ENCODE measurements at places on chromosomes 2 and 18.

GRCh38 chr2:134421556-134422328 lies 167.9 kb downstream of the MGAT5 start:
- no peak for DNase-seq

- DNase-seq = no peak
These were observed 61.9 kb upstream of the RND3 start for GRCh38 chr2:150549381-150549780.

DNA sequence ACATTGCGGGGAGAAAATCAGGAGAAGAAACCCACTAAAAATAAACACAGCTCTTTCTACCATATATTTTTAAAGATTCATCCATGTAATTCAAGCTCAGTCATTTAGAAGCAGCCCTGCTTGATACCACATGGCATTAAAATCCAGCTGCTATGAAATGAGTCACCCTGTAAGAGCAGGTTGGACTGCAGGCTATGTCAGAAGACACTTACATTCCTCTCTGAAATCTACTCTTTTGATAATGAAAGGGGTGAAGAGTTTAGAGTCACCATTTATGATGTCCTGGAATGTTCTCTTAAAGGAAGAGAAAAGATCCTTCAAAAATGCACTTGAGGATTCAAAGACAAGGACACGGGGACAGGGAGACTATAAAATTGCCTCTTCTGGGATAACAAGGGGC lies 100.6 kb upstream of the APCDD1 start:
- no peak for DNase-seq

DNA sequence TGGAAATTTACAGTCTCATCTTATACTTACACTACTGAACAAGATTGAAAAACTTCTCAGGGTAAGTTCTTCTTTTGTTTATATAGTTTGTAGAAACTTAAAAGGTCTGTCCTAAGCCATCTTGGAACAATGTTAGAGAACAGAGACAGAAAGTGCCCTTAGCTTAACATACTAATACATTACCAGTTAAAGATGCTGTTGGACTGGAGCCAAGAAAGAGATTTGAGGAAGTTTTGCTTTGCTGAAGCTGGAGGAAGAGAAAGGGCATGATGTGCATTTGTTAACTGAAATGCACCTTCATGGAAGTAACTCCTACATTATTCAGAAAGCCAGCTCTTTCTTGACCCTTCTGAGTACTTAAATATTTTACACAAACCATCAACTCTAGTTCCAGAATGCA lies 66.5 kb upstream of the TNFRSF11A start:
- DNase-seq = no peak

- no peak for DNase-seq
These were observed 6.5 kb downstream of the SCN3A start for GRCh38 chr2:165197346-165197745.

GRCh38 chr2:164335128-164335527 lies 286.2 kb downstream of the GRB14 start:
- DNase-seq = no peak

- DNase-seq = no peak
These were observed 57.8 kb downstream of the AFTPH start for GRCh38 chr2:64581777-64582539.

DNA sequence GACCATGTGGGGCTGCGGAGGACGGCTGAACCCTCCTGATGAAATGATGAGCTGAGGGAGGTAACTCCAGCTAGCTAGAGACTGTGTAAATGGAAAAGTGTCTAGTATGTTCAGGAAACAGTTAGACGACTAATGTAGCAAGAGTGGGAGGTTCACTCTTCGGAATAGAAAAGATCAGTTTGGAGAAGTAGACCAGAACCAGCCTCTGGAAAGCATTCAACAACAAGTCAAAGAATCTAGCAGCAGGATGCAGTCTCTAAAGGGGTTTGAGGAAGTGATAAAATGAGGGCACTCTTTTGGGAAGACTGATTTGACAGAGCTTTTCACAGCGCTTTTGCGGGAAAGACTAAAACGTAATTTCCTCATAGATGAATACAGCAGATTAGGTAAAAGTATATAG lies 79.6 kb downstream of the GAREM1 start:
- no peak for DNase-seq

- DNase-seq = peak; percentile 37
These were observed 20.9 kb downstream of the BCL2 start for GRCh38 chr18:63298400-63299365.

- DNase-seq = no peak
These were observed 82.5 kb upstream of the XIRP2 start for GRCh38 chr2:166805753-166806152.

- no peak for DNase-seq
These were observed 253.9 kb upstream of the KLHL29 start for GRCh38 chr2:23131066-23131575.

GRCh38 chr2:1893856-1894255 lies 149.5 kb upstream of the PXDN start:
- DNase-seq = no peak

DNA sequence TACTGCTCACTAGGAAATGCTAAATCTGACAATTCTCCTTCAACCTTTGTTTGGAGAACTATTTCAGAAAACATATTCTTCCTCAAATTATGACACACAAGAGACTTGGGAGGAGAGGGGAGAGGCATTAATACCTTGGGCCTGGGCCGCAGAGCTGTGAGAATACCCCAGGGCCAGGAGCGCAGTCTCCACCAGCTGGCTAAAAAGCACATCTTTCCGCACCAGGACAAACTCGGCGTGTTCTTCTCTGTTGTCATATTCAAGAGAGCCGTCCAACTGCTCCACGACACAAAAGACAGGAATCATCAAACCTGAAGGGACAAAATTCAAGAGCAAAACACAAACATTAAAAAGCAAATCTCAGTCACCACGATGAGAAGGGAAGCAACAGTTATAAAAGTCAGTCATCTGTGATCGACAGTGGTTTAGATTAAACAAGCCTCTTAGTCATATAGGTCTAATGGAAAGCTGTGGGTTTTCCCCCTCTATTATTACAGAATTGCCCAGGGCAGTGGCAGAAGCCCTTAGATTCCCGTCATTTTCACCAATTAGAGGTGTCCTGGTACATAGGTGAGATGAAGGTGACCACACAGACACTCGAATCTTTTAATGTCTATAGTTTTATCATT lies 24.4 kb downstream of the SATB2 start:
- DNase-seq = no peak

DNA sequence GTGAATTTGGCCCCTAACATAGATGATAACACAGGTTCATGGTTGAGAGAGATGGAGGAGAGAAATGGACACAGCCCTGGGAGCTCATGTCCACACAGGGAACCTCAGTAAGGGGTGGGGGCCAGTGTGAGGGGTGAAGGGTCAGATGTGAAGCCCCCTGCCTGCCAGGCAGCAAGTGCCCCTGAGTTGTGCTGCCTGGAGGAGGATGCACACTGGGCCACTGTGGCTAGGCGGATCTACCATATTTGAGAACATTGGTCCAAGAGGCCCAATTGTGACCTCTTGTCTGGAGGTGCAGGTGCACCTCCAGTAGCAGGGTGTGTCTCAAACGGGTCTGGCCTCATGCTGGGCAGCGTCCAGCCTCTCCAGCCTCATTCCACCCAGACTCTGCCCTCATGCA lies 99.6 kb upstream of the SNTG2 start:
- no peak for DNase-seq

DNA sequence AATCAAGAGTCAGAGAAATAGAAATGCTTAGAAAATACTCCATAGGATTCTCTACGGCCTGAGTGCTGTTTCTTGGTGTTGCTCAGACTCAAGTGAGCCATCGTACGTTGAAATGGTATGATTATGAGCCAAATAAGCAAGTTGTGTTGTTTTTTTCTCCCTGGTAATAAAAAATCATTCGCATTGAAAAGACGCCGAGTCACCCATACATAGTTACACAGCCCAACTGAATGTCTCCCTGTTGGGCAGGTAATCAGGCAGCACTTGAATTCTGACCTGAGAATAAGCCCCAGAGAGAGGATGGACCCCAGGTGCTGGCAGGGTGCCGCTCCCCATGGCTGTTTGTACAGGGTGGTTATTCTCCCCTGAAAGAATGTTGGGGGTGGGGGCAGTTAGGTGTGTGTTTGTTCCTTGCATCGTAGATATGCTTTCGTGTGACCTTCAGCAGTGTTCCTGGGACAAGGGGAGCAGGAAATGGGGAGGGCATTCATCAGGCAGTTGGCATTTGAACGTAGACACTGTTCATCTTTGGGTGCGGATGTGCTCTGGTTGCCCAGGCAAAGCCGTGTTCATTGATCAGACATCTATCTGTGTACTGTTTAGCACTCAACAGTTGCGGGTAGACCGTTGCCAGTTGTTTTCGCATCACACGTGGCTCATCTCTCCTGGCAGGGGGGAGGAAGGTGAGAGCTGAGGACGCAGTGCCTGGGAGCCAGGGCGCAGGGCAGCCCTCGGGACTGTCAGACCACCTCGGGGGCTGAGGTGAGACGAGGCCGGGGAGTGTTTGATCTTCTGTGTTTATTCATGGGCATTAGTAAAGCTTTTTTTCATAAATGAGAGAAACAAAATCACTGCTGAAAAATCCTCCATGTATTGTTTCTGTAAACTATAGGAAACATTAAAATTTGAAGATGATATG lies 27.3 kb downstream of the MTCL1 start:
- DNase-seq = no peak

- no peak for DNase-seq
These were observed 32.2 kb upstream of the TEX51 start for GRCh38 chr2:126866451-126866850.

DNA sequence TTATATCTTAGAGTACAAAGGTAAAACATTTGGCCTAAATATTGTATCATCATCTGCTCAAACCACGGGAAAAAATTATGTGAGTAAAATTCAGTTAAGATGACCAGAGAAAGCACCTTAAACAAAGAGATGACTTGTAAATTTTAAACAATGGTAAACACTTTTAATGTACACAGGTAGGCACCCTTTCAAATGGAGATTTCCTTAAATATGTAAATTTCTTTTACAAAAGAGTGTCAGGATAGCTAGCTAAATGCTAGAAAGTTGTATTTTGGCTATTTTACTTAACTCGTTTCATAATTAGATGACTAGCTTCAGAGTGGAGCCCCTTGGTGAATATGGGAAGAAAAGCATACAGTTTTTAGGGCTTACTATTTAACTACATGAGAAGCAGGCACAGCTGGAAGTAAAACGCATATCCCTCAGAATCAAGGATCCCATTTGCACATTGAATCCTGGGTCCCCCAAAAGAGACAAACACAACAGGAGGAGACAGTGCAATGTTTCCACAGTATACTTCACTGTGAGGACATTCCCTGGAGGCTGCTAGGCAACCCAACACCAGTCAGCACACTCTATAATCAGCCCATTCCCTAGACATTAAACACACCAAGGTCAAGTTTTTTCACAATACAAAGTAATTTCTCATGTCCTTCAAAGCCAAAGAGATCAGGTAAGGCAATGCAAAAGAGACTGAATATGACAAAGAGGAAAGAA lies 1154.4 kb downstream of the DPP10 start:
- DNase-seq = no peak

GRCh38 chr18:56197241-56197859 lies 441.0 kb downstream of the TXNL1 start:
- DNase-seq = peak; percentile 6

GRCh38 chr2:44101246-44101645 lies 67.4 kb upstream of the PPM1B start:
- DNase-seq = peak; percentile 34

- no peak for DNase-seq
These were observed 238.5 kb upstream of the FBXO11 start for GRCh38 chr2:48144777-48145176.

- no peak for DNase-seq
These were observed 96.9 kb downstream of the TSHZ1 start for GRCh38 chr18:75307530-75307929.

DNA sequence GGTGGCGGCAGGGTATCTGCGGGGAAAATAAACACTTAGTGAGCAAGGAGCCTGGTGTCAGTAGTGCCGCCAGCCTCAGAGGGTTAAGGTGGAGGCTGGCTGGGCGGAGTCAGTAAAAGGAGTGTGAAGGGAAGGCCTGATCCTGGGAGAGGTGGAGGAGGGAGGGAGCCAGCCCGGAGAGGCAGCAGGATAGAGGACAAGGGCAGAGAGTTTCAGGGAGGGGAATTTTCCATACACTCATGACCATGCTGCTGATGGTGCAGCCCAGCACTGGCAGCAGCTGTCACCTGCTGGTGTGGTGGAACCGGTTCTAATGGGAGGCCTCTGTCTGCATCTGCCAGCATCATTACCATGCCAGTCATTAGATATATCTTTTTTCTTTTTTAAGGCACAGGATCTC lies 2.0 kb upstream of the TEX44 start:
- DNase-seq = no peak

GRCh38 chr2:25330273-25330672 lies 11.5 kb downstream of the DNMT3A start:
- no peak for DNase-seq

DNA sequence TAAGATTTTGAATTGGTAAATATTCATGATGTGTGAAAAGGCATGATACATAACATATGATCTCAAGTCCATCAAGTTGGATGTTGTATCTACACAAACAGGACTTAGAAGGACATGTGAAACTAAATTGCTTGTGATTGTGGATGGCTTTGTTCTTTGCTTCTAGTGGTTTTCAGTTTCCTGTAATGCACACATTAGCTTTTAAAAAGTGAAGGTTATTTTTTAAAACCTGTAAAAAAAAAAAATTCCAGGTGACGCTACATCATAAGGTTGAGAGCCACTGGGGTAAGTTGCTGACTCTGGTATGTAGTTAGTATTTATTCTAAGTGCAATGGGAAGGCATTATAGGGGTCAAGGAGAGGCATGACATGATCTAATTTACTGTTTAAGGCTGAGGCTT lies 48.4 kb upstream of the TMEM247 start:
- no peak for DNase-seq

- DNase-seq = peak; percentile 95
These were observed 573.3 kb downstream of the LRP1B start for GRCh38 chr2:141557329-141558095.

- DNase-seq = no peak
These were observed 13.0 kb upstream of the ARHGAP25 start for GRCh38 chr2:68721482-68722101.

DNA sequence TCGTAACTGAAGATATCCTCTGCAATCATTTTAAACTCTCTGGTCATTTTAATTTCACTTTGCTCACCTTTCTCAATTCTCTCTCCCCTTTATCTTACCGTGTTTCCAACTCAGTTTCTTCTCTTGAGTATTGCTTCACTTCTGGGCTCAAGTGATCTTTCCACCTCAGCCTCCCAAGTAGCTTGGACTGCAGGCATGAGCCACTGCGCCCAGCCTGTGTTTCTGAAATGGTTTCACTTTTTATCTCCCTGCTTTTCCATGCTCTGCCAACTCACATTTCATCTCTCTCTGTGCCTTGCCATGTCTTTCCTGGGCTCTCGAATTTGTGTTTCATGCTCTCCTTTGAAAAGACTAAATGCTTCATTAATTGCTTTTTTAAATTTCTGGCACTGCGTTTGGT lies 30.5 kb upstream of the TMEM131 start:
- no peak for DNase-seq

GRCh38 chr2:23901966-23902846 lies 24.7 kb downstream of the ATAD2B start:
- peak; percentile 10 for DNase-seq

DNA sequence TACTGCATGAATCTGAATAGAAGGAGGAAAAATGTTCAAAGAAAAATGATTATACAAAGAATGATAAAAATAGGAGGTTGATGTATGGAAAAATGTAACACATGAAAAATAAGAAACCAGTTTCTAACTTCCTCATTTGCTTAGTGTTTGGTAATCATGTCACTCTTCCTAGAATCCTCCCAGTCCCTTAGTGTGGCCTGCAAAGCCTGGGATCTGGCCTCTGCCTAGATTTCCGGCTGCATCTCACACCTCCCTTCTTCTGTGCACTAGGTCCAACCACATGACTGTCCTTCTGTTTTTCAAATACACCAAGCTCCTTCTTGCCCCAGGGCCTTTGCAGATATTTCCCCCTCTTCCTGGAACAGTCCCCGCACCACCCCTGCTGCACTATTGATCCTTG lies 76.8 kb upstream of the RBMS1 start:
- no peak for DNase-seq

Data from NCI-H226 (cell line).